ENCODE measurements at places on chromosomes 5 and 9. TPM values are rescaled to one million over a fixed set of nuclear protein-coding genes. Genes with fewer than 3 reads are reported as not detected.

DNA sequence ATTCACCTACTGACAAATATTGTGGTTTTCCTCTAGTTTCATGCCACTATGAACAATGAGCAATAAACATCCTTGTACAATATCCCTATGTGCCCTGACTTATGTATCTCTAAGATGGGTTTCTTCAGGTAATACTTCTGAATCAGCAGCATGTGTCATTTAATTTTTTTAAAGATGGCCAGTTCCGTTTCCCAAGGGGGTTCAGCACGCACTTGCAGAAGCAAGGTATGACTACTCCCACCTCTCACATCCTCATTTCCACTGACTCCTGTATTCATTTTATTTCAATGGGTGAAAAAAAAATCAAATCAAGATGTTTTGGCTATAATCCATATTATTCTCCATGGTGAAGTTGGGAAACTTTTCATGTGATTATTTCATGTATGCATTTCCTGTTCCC is 14.7 kb upstream of the ADAMTS19 start:
- no peaks in the 10 kb centered on the region for H3K27me3 ChIP-seq
- no peak for DNase-seq
- no peaks in the 10 kb centered on the region for H3K4me1 ChIP-seq
- no peak overlapping the region for H3K4me3 ChIP-seq
- no peak overlapping the region for H3K27ac ChIP-seq
- H3K36me3 ChIP-seq = no peaks in the 10 kb centered on the region

DNA sequence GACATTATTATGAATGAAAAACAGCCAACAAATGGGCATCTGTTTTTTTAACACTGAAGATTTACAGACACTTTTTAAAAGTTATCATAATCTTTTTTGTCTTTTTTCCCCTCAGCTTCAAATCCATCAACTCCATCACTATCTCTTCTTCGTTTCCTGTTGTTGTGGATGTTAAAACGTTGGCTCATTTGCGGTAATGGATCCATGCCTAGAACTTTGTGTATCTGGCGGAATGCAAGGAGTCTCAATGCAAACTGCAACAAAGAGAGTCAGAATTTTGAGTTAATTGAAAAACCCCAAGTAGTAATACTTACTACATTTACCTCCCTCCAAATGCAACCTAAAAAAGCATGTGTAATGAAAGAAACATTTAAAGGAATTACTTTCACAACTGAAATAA is 42.9 kb upstream of the MTMR12 start:
- no peaks in the 10 kb centered on the region for H3K27me3 ChIP-seq
- no peaks in the 10 kb centered on the region for H3K36me3 ChIP-seq
- H3K4me3 ChIP-seq = no peak overlapping the region
- peak; percentile 42 for DNase-seq
- no peak overlapping the region for H3K27ac ChIP-seq

GRCh38 chr9:27377811-27378456 is 81.0 kb upstream of the EQTN start:
- H3K4me3 ChIP-seq = no peak overlapping the region
- H3K36me3 ChIP-seq = no peaks in the 10 kb centered on the region
- no peaks in the 10 kb centered on the region for H3K27me3 ChIP-seq
- no peaks in the 10 kb centered on the region for H3K4me1 ChIP-seq
- no peak overlapping the region for H3K27ac ChIP-seq

- no peak overlapping the region for H3K4me3 ChIP-seq
- no peaks in the 10 kb centered on the region for H3K27me3 ChIP-seq
These were observed 107.4 kb downstream of the LHFPL2 start for GRCh38 chr5:78541086-78541654.

GRCh38 chr5:90264689-90265544 is 144.6 kb downstream of the CETN3 start:
- peak; percentile 74 for DNase-seq
- H3K4me1 ChIP-seq = no peaks in the 10 kb centered on the region
- no peak overlapping the region for H3K27ac ChIP-seq
- H3K27me3 ChIP-seq = no peaks in the 10 kb centered on the region

The GRPEL2 gene
- 29.6 TPM for total RNA-seq

The STK32A gene
- total RNA-seq = 2.8 TPM

All from fibroblast of lung (primary cell).